KBM-7 (cell line): ENCODE measurements at places on chromosomes 7 and 10.

DNA sequence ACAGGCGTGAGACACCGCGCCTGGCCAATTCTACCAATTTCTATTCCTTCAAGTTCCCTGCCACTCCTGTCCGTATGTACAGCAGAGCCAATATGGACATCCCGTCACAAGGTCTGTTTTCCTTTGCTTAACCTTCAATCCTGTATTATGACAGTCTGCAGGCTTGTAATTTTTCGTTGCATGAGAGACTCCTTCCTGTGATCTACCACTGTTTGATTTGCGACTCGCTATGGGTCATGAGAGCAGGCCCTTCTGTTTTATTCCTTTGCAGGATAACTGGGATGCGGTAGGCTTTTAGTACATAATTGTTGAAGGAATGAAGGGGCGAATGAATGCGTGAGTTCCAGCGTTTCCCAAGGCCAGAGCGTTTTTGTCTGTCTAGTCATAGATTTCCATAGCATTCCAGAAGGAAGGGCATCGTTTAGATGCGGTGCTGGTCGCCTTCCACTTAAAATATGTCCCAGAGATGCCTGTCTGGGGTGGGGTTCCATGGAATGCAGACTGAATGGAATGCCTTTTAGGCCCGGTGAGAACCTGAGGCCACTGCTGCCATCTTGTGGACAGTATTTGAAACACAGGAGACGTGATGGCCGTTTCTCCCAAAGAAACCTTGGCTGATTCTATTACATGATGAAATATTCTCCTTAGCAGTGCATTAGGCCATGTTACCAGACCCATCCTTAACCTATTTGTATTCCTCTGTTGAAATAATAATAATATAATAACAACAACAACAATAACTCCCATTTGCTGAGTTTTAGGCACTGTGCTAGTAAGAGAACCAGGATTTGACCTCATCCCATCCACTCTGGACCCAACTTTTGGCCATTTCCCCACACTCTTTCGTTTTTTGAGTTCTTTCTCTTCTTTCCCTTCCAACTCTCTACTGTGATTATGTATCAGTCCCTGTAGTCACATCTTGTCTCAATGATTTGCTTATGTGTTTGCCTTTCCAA is 193.2 kb downstream of the MYOF start:
- peak; percentile 74 for DNase-seq

DNA sequence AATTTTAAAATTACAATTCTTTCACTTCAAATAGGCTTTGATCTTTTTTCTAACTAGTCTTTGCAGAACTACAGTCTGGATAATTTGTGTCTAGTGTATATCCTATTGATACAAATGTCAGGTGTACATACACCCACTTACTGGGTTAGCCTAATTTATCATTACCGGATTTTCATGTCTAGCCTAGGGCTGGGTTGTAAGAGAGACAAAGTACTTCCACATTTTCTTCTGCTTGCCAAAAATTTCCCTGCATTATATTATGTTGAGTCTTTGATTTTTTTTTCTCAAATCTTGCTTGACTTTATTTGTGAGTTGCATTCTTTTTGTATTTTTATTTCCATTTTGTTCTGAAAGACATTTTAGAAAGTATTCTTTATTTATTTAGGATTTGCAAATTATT is 284.8 kb upstream of the FZD8 start:
- DNase-seq, result no peak

DNA sequence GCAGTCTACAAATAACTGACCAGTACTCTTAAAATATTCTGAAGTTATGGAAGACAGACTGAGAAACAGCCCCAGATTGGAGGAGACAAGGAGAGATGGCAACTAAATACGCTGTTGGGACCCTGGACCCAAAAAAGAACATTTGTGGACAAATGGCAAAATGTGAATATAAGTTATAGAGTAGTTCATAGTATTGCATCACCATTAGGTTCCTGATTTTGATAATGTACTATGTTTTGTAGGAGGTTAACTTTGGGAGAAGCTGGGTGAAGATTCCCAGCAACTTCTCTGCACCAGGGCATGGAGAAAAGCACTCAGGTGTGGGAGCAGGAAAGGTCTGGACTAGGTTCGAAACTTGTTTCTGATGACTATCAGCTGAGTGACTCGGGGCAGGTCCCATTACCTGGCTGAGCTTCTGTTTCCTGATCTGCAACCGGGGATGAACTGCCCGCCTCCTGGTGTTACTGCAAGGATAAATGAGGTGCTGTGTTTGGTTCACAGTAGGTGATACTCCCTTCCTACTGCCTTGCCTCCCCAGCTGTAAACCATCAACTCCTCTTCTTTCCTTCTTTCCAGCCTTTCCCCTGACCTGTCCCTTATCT is 48.2 kb downstream of the EEPD1 start:
- no peak for DNase-seq

GRCh38 chr7:12907774-12908173 is 220.3 kb downstream of the ARL4A start:
- DNase-seq, result no peak

DNA sequence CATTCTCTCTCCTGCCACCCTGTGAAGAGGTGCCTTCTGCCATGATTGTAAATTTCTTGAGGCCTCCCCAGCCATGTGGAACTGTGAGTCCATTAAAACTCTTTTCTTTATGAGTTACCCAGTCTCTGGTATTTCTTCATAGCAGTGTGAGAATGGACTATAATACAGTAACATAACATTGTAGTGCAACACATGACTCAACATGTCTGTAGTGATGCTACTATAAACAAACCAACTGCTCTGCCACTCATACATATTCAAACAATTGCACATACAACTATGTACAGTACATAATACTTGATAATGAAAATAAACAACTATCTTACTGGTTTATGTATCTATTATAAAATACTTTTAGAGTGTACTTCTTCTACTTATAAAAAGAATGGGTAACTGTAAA is 7.1 kb downstream of the ATOH7 start:
- no peak for DNase-seq
